ENCODE measurements at places on chromosomes 5 and 9.
A peak's percentile ranks its signal among the peaks of the same experiment; 100 is the strongest.

DNA sequence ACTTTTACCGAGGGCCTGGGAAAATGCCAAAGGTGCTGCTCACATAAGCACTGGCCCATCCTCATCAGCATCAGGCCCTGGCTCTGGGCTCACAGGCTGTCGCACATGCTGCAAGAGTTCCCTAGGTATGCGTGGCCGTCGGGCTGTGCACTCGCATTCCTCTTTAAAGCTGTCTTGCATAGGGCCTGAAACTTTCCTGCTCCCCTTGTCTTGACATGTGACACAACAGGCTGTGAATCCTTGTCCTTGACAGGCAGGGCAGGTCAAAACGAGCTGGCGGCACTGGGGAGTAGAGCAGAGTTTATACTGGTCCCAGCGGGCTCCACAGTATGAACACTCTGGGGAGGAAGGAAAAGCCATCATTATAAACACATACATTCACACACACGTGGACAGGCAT, 30.7 kb downstream of the TSTD2 start:
- DNase-seq = no peak

GRCh38 chr5:38557308-38557710, 863 bp upstream of the LIFR start:
- no peak for DNase-seq

DNA sequence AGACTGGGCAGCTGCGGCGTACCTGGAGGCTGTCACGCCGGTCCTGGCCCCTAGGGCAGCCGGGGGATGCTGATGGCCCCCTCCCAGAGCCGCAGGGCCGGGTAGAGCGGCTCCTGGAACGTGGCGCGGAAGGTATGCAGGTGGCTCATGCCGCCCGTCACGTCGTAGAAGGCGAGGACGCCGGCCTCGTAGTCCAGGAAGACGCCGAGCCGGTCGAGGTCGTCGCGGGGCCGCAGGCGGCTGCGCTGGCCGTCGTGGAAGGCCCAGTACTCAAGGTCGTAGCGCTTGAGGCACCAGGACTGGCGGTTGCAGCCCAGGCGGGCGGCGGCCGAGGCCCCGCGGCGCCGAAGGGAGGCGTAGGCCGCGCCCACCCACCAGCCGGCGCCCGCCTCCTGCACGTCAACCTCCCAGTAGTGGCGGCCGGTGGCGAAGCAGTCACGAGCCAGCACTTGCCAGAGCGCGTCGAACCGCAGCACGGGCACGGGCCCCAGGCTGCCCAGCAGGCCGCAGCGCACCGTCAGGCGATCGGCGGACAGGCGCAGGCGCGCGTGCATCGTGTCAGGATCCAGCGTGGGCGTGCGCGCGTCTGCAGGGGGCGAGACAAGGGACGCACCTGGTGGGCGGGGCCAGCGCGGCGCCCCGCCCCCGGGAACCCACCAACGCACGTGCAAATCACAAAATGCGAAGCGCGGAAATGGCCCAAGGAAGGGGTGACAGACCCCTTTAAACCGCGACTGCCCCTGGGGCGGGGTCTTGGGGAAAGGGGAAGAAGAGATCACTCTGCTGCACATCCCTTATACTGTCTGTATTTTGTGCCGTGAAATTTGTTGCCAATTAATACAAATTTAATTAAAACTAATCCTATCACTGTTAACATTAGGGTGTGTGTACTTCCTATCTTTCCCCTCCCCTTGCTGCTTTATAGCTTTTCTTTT, 31.2 kb downstream of the NANS start:
- no peak for DNase-seq

- DNase-seq = no peak
Measured at GRCh38 chr9:14081745-14082144, 232.2 kb downstream of the NFIB start.

DNA sequence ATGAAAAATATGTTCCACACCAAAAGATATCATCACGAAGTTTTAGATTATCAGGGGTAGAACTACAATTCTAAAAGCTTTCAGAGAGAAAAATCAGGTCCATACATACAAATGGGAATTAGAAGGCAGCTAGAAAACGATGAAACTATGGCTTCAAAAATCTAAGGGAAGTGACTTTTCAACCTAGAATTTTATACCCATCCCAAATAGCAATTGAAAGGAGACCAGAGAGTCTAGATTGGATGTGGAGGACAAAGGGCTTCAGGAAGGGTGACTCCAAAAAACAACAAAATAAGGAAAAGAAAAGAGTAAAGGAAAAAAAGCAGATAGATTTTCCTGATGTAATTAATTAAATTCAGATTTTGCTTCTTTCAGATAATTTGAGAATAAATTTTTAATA, 72.0 kb upstream of the CEP78 start:
- DNase-seq = no peak

GRCh38 chr9:6566409-6567139, 79.0 kb downstream of the GLDC start:
- no peak for DNase-seq

DNA sequence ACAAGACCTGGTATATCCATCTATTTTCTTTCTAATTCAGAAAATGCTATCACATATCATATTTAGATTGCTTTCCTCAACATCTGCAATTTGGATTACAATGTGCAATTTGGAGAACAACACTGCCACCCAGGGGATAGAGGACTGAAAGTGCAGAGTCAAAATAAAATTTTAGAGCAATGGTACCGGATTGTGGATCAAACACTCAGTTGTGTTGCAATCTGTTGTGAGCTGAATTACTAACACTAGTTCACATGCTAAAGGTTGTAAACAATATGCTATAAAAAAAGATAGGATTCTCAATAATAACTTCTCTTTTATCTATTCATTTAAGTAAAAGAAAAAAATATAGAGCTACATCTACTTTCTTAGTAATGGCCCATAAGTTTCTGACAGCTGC, 11.9 kb upstream of the SRFBP1 start:
- peak; percentile 49 for DNase-seq

DNA sequence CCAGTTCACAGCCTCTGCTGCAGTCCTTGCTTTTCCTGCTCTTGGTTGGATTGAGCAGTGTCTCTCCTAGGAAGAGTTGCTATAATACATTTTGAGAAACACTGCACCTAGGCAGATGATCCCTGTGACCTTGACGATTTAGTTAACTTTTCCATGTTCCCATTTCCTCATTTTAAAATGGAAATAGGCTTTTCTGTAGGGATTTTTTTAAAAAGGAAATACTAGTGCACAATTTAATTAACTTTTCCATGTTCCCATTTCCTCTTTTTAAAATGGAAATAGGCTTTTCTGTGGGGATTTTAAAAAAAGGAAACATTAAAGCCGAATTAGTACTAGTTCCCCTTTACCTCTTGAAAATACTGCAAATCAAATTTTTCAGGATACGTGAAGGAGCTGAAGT, 4.7 kb downstream of the ATP6V0E1 start:
- no peak for DNase-seq

DNA sequence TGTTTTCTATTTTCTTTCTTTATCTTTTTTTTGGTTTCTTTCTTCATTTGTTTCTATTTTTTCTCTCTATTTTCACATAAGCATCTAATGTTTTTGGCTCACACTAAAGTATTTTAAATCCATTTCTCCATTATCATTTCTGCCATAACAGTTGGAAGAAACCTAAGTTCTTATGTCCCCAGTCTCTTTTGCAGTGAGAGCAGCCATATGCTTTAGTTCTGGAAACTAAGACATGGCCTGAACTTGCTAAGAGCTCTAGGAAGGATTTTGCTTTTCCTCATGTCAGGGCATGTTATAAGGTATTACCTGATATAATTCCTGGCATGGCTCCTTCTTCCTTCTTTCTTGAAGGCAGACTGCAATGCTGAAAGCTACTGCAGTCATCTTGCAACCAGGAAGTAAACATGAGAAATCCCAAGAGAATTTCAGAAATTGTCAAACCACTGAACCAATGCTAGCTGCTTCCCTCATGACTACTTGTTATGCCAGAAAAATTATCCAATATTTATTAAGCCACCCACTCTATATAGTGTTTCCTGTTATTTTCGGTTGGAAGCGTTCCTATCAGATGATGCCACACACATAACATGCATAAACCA, 171.1 kb downstream of the TAF11L14 start:
- no peak for DNase-seq

- DNase-seq = peak; percentile 44
Measured at GRCh38 chr5:134554319-134555222, 29.1 kb downstream of the JADE2 start.

GRCh38 chr9:69218166-69218565, 44.1 kb downstream of the TJP2 start:
- DNase-seq = no peak

DNA sequence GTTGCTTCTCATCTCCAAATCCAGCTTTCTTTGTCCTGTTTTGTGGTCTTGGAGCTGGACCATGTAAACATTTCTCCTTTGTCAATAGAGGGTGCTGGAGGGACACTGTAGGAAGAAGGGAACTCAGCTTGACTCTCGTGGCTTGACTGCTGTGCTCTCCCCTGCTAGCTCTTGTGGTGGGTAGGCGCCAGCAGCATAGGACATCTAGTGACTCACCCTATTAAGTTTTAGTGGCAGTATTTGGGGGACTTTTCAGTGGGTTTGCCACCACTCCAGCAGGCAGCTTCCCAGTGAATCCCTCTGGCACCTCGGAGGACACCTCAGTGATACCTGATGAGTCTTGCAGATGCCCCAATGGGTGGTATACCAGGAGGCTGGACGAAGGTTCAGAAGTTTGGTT, 97.8 kb downstream of the TSSK1B start:
- DNase-seq = peak; percentile 36
